ENCODE measurements at places on chromosomes 12 and 14.

GRCh38 chr12:104750061-104750460 is 208.0 kb downstream of the SLC41A2 start:
- DNase-seq = peak; percentile 19

DNA sequence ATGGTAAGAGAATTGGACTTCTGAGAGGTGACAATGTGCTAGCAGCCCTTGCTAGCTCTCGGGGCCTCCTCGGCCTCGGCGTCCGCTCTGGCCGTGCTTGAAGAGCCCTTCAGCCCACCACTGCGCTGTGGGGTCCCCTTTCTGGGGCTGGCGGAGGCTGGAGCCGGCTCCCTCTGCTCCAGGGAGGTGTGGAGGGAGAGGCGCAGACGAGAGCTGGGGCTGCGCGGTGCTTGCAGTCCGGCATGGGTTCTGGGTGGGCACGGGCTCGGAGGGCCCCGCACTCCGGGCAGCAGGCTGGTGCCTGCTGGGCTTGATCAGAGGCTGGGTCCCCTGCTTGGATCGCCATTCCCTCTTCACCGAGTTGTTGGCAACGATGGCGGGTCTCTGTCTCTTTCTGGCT is 226.4 kb upstream of the AMIGO2 start:
- DNase-seq = no peak

- no peak for DNase-seq
These were observed 288.8 kb downstream of the TMEM132D start for GRCh38 chr12:129615001-129615400.

- no peak for DNase-seq
These were observed 389.8 kb downstream of the NUAK1 start for GRCh38 chr12:105748806-105749600.

DNA sequence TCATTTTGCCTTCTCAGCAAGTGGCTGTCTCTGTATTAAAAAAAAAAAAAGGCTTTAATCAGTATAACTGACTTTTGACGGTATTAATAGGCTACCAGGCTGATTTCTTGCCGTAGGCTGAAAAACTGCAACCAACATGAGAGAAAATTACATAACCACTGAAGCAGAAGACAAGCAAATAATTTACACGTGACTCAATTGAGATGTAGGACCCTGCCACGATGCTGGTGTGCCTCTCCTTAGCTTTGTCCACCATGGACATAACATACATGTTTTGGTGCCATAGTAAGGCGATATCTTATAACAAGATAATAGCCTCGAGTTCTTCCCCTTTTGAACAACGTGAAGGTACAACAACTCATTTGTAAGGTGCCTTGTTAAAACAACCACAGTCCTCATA is 88.7 kb upstream of the GRIP1 start:
- no peak for DNase-seq

GRCh38 chr14:74035556-74035955 is 16.4 kb downstream of the BBOF1 start:
- DNase-seq = no peak

DNA sequence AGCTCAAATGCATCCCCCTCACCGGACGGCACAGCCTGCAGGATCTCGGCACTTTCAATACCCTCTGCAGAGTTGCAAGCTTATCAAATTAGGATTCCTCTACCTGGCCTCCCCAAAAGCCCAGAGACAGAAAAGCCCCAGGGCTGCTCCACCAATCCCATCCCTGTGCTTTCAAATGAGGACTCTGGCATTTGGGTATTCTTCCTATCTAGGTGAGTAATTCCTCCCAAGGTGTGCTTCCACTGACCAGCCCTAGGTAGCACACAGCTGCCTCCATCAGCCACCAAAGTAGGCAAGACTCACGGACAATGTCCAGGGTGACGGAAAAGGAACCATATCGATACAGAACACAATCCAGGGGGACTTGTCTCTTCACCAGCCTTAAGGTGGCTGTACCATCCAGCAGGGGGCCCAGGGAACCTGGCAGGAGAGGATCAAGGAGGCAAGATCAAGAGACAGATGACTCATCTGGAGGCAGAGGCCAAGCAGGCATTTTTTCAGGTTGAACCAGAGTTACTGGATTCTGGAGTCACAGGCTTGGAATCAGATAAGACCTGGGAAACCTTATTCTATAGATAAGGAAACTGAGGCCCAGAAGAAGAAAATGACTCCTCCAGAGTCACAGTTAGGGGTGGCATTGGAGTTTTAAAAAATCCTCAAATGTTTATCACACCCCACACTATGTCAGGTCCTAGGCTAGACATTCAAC is 9.9 kb downstream of the PMEL start:
- DNase-seq = no peak

- no peak for DNase-seq
These were observed 29.5 kb downstream of the SLC25A21 start for GRCh38 chr14:37142835-37143401.

Measured in GM04504 (cell line).